ENCODE measurements at places on chromosomes 3 and 15.

- no peak for DNase-seq
Observed at GRCh38 chr3:71341721-71342120, 241.8 kb downstream of the FOXP1 start.

- DNase-seq = no peak
Observed at GRCh38 chr3:143935678-143936077, 35.9 kb upstream of the DIPK2A start.

DNA sequence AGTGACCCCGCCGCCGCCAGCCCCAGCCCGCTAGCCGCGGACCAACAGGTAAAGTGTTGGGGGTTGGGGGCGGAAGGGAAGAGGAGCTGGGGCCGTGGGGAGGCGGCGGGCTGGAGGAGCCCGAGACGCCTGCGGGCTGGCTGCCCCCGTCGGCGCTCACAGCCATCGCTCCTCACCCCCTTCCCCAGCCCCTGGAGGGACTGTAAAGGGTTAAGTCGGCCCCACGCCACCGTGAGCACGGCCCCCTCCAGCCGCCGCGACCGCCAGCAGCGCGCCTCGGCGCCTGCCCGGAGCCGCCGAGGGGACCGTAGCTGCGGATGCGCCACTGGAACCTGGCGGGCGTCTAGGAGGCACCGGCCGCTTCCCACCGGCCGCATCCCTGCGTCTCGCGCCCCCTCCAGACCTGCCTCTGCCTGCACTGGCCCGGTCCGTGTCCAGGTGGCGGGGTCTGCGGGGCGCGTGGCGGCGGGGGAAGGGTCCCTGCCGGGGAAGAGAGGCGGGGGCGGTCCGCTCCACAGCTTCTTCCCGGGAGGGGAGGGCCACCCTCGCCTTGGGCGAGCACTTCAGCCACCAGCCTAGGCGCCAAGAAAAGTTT lies 522 bp downstream of the MED12L start:
- DNase-seq = no peak

DNA sequence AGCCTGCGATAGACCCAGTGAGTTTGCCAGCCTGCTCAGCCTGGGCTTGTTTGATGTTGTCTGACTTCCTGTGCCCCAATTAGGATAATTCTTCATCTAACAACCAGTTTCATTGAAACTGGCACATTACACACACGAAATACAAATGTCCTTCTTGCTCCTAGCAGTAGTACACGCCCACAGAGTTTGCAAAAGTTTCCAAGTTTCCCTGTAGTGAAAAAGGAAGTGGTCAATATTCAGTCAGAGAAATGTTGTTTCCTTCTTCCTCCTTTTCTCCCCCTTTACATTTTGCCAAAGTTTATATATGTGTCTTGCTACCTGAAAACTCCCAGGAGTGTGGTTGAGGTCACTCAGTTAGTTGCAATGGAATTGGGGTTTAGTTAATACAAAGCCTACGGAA lies 58.4 kb upstream of the LRTM1 start:
- DNase-seq = no peak

DNA sequence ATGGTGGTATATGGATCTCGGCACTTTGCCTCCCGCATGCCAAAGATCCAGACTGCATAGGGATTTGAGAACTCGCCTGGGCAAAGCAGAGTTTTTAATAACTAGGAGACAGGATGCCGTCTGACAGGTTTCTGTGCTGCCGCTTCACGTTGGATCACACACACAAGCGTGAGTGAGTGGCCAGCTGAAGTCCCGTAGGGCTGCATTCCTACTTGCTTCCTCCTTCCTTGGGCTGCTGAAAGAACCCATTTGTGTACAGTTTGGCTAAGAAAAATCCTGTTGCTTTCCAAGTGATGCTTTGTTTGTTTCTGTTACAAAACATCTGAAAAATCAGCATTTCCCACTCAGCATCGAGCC lies 604.3 kb upstream of the CFAP20DC start:
- no peak for DNase-seq

Measured in lower leg skin (tissue), 4 donors.